ENCODE measurements at places on chromosomes 6 and 20.

DNA sequence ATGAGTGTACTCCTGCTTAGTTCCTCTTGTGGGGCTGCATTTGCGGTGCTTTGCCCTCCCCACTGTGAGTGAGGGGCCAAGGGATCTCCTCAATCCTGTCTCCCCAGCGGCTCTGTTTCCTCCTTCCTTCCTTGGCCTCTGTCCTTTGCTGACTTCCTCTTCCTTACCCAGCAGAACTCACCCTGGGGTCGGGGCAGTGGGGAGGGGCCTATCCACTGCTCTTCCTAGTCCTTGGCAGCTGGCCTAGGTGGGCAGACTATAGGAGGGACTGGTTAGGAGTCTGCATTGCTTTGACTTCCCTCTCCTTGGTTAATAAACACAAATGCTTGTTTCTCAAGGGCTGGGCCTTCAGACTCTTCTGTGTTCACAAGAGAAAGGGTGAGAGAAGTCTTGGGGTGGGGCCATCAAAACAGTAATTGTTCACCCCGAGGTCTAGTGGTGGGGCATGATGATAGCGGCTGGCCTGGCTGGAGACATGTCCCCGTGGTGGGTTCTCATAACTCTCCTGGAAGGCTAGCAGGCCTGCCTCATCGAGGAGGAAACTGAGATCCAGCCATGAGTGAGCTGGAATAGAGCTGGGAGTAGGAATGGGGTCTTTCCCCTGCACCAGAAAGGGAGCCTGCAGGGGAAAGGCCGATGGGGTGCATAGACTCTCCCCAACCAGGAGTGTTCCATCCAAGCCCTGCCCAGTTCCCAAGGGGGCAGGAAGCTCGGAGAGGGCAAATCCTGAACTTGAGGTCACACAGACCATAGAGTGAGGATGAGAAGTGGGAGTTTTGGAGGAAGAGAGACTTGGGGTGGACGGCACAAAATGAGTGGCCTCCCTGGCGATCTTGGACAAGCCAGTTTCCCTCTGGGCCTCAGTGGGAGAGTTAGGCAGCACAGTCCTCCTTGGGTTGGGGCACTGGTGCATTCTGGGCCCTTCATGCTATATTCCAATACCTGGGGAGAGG, 12.7 kb downstream of the FAM110A start:
- no peak for DNase-seq

DNA sequence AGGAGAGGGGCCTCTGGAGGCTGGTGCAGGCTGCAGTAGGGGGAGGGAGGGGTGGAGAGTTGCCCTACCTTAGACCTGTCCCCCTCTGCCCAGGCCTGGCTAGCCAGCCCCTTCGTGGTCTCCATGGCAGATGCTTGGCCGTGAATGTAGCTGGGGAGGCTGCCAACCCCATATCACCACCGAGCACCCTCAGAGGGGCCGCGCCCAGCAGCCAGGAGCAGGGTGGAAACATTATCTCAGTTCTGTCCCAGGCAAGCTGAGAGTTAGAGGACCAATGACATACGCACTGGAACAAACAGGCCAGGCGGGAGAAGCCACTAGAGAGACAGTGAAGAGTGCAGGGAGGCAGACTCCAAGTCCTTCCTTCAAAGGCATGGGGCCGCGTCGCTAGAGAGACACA, 66.5 kb downstream of the LRFN2 start:
- no peak for DNase-seq

DNA sequence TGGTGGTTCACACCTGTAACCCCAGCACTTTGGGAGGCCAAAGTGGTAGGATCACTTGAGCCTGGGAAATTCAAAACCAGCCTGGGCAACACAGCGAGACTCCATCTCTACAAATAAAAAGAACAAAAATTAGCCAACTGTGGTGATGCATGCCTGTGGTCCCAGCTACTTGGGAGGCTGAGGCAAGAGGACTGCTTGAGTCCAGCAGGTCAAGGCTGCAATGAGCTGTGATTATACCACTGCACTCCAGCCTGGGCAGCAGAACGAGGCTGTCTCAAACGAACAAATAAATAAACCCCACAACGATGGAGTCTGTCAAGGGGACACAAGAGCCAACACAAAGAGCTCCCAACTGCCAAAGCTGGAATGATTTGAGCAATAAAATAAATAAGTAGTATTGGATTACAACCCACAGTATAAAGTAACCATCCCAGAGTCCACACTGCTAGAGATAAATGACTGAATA, 13.5 kb downstream of the ZMYND8 start:
- no peak for DNase-seq

DNA sequence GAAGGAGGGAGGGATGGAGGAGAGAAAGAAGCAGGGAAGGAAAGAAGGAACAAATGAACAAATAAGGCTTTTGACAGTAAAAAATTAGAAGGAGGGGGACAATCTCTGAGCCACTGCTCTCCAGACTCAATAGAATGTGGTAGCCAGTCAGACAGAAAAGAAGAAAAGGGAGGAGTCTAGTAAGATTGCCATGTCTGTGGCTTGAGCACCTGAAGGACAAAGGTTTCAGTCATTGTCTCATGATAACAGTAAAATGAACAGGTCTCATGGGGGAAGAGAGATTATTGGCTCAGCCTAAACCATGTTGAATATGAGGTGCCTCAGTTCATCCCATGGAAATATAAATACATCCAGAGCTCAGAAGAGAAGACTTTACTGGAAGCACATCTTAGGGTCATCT, 14.0 kb upstream of the LOC128125822 start:
- DNase-seq, result no peak

DNA sequence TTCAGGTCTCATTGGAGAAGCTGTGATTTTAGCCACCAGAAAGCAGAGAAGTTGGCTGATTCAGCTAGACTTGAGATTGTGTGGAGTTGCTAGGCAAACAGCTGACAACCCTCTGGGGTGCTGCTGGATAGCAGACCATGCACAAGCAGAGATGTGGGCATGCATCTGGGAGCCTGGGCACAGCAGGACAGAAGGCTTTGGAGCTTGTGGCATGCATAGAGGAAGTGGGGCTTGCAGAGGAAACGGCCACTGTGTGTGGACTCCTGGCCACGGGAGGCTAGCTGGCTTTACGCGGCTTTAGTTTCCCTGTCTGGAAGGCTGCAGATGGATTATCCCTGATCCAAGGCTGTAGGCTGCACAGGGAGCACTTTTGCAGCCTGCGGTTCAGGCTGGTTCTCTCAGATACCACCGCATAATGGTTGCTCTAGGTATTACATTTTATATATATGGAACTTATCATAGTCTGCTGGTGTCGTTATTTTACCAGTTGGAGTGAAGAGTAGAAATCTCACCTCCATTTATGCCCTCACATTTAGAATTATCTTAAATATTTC, 10.4 kb downstream of the ZNF831 start:
- DNase-seq, result no peak

GRCh38 chr6:112416866-112417265, 69.7 kb downstream of the RFPL4B start:
- DNase-seq, result no peak

DNA sequence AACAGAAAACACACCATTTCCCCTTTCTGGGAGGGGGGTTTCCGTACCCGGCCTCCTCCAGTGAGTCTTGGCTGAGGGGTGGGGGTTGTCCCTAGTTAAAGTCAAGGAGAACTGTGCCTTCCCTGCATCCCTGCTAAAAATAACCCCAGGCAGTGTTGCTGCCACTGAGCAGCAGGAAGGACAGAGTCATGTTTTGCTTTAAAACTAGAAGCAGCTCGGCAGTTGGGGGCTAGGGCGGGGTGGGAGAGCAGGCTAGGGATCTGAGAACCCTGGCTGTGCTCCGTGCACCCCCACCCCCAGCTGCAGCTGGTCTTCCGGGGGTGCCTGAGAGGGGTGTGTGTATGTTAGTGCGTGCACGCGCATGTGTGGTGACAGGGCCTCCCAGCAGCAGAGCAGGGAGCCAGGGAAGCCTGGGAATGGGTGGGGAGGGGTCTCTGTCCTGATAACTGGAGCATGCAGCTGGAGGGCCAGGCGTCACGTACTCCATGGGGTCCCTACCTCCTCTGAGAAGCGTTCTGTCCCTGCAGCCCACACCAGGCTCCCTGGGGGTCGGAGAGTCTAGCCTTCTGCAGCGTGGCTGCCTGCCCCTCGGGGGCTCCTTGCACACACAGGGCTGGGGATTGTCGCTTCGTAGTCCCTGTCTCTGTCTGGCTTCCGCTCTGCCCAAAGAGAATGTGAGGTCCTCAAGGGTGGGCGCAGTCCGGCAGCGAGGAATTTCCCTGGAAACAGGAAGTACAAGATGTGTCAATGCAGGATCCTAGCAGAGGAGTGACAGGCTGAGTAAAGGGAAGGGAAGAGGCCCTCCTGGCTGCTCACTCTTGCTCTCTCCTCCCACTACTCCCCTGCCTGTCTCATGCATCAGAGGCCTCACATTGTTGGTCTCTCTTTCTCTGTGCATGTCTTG, 16.8 kb upstream of the ARMC12 start:
- no peak for DNase-seq

GRCh38 chr6:41887331-41887751, 7.8 kb downstream of the USP49 start:
- no peak for DNase-seq

DNA sequence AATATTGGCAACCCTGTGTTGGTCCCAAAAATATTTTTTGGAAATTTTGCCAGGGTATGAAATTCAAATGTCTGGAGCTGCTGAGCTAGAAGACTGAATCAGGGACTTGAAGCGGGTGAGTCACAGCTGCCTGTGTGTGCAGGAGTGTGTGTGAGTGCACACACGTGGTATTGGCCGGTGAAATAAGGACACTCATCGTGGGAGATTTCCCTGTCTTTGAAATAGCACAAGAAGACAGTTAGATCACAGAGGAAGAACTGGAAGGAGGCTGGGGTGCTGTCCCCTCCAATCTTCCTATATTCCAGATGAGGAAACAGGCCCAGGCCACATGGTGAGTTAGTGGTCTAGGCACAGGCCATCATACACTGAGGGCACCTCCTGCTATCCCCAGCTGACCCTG, 123.8 kb upstream of the MLN start:
- DNase-seq, result no peak

GRCh38 chr6:15452182-15452941, 206.5 kb downstream of the JARID2 start:
- DNase-seq, result no peak

DNA sequence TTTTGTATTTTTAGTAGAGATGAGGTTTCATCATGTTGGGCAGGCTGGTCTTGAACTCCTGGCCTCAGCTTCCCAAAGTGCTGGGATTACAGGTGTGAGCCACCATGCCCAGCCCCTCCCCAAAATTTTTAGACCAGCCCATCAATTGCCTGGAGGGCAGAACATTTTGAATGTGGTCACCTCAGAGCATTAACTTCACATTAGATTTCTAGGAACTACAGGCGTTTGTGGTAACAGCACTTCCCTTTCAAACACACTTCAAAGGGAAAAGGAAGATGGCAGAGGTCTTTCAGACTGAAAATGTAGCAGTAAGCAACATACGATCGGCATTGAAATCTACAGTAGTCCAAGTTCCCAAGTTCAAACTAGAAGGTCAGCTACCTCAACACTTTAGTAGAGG, 12.3 kb upstream of the SLA2 start:
- no peak for DNase-seq

GRCh38 chr20:21241406-21241805, 61.7 kb upstream of the XRN2 start:
- DNase-seq, result no peak

- DNase-seq, result no peak
Measured at GRCh38 chr6:55569638-55570037, 9.4 kb downstream of the HMGCLL1 start.

GRCh38 chr6:148968771-148969602, 222.2 kb downstream of the UST start:
- DNase-seq, result no peak

GRCh38 chr6:5115168-5115567, 30.0 kb downstream of the PPP1R3G start:
- no peak for DNase-seq

GRCh38 chr6:44102527-44102926, 24.7 kb downstream of the MRPL14 start:
- DNase-seq, result no peak

DNA sequence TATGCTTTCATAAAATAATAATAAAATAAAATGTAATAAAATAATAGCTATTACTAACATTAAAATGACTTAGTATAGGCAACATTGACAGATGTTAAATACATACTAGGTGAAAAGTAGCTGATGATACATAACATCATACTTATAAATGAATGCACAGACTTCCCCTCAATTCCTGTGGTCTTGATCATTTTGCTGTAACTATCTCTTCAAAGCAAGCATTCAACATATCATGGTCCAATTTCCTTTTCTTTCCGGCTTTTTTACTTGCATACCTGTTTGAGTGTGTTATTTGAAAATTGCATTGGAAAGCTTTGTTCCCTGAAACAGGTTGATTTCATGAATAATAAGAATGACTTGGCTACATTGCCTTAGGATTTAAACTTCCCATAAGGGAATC, 309.3 kb downstream of the HDGFL1 start:
- DNase-seq, result no peak

- no peak for DNase-seq
Measured at GRCh38 chr6:139007428-139007827, 19.4 kb upstream of the REPS1 start.

DNA sequence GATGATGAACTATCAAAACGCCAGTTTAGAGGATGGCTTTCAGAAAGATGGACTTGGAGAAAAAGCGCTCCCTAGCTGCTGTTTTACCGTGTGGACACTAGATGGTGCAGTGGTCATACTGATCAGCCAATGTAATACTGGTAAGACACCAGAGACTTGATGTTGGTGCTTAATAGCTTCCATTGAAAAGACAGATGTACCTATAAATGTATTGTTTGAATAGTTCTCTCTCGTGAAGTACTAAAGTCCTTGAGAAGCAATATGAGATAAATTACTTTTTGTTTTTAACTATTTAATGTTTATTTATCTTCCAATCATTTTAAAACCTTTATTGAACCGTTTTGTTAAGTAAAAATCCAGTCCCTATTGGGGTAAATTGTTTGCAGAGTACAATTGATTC, 63.9 kb upstream of the FUCA2 start:
- peak; percentile 11 for DNase-seq

DNA sequence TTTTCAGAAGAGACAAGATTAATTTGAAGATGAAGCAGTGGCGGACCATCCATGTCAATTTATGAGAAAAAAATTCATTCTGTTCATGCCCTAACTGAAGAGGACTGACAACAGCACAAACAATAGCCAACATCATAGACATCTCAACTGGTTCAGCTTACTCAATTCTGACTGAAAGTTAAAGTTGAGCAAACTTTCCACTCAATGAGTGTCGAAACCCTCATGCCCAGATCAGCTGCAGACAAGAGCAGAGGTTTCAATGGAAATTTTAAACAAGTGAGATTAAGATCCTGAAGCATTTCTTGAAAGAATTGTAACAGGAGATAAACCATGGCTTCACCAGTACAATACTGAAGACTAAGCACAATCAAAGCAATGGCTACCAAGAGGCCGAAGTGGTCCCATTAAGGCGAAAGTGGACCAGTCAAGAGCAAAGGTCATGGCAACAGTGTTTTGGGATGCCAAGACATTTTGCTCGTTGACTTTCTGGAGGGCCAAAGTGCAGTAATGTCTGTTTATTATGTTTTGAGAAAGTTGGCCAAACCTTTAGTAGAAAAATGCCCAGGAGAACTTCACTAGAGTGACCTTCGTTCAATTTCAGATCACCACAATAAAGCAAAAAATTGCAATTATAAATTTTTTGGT, 6.1 kb upstream of the SFT2D1 start:
- no peak for DNase-seq

All from stimulated activated CD8-positive, alpha-beta memory T cell treated with anti-CD3 and anti-CD28 coated beads, Interleukin-4, amount 100 ng/mL, for 1 hour (primary cell).